ENCODE measurements at places on chromosomes 13 and 19. TPM values are rescaled to one million over a fixed set of nuclear protein-coding genes. Genes with fewer than 3 reads are reported as not detected.

DNA sequence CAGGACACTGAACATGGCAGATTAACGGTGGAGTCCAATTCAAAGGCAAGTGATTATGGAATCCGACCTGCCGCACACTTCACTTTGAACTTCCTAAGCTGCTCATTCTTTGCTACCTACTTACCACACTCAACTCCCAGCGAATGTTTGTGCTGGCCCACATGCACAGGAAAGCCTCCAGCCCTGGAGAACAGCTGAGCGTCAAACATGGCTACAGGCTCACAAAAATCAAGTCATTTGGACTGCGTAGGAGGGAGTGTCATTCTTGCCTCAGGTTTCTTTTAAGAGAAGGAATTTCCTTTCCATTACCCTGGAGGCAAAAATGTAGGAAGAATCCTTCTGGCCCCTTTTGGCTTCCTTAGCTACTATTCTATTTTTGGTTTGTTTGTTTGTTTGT, 41.3 kb upstream of the IPO5 start:
- H3K27ac ChIP-seq: no peak overlapping the region
- no peak overlapping the region for H3K4me3 ChIP-seq
- no peaks in the 10 kb centered on the region for H3K36me3 ChIP-seq
- DNase-seq: no peak
- H3K4me1 ChIP-seq: no peaks in the 10 kb centered on the region

- no peaks in the 10 kb centered on the region for H3K27me3 ChIP-seq
- no peaks in the 10 kb centered on the region for H3K36me3 ChIP-seq
- H3K4me3 ChIP-seq: no peak overlapping the region
- DNase-seq: no peak
- peak overlapping the region; percentile 74 for H3K27ac ChIP-seq
These were observed 113.3 kb downstream of the SIPA1L3 start for GRCh38 chr19:38020311-38020710.

ARL11 gene
- 0.48 TPM for total RNA-seq

GRCh38 chr13:94112227-94112626, 367.3 kb downstream of the DCT start:
- no peaks in the 10 kb centered on the region for H3K36me3 ChIP-seq
- no peaks in the 10 kb centered on the region for H3K4me1 ChIP-seq

BRME1 gene
- total RNA-seq: 3.7 TPM

DNA sequence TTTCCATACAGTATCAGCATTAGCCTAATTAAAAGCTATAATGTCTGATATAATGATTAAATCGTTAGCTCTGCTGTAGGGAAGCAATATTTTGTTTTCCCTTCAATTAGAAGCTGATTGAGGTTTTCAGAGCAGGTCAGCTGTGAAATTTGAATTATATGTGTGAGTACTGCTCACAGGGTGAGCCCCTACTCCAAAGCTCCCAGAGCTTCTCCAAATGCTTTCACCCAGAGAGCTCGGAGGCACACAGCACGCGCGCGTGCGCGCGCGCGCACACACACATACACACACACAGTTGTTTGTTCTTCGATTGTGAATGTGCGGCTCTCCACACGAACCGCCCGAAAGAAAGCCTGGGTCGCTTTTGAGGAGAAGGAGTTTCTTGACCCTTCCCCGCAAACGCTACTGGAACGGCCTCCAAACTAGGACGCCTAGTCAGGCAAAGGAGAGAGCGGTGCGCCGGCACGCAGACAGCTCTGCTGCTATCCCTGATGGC, 4.8 kb upstream of the SOX1 start:
- peaks cover 11% of the 10 kb centered on the region for H3K36me3 ChIP-seq
- peaks cover 5% of the 10 kb centered on the region for H3K4me1 ChIP-seq
- no peak overlapping the region for H3K27ac ChIP-seq
- H3K27me3 ChIP-seq: peaks cover 50% of the 10 kb centered on the region

ZNF587 gene
- total RNA-seq: 34.5 TPM

ATP4A gene
- total RNA-seq: not detected

CD70 gene
- total RNA-seq: 10.6 TPM

GRCh38 chr13:44801990-44802389, 187.3 kb downstream of the NUFIP1 start:
- H3K4me1 ChIP-seq: no peaks in the 10 kb centered on the region
- no peak for DNase-seq
- no peak overlapping the region for H3K27ac ChIP-seq
- H3K27me3 ChIP-seq: peaks cover 6% of the 10 kb centered on the region

GRCh38 chr19:3514930-3515329, 8.8 kb downstream of the FZR1 start:
- H3K27me3 ChIP-seq: no peaks in the 10 kb centered on the region
- no peaks in the 10 kb centered on the region for H3K36me3 ChIP-seq
- no peak overlapping the region for H3K4me3 ChIP-seq
- no peak for DNase-seq
- peaks cover 7% of the 10 kb centered on the region for H3K4me1 ChIP-seq

SLC25A23 gene
- 5.4 TPM for total RNA-seq

DNA sequence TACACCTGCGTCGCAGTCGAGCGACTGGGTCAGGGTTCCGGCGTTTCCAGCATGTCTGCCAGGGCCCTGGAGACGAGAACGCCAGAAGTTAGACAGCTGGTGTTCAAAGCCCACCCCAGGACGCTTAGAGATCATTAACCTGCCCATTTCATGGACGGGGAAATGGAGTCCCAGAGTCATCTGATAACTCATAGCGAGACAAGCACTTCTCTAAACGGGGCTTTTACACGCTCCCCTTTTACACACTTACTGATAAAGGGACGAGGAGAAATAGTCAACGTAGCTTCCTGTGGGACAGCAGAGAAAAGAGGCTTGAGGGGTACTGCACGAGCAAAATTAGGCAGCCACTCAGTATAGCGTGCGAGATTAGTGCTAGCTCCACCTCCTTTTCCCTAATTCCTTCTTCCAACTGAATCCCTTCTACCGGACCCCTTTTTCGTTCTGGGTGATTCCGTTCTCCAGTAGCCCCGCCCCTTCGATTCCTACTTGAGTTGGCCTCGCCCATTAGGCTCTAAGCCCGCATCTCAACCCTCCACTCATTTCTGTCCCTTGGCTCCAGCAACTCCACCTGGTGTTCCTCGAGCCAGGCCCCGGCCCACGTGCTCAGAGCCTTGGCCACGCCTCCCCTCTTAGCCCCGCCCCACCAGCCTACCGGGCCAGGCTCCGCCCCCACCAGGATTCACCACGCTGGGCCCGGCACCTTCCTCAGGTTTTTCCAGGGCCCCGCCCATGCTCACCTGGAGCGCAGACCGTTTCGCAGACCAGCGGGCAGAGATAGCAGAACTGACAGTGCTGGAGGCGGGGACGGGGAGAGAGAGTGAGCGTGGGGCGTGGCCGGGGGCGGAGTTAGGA, 3.7 kb downstream of the HRC start:
- peaks cover 43% of the 10 kb centered on the region for H3K27me3 ChIP-seq
- no peak for DNase-seq
- H3K4me3 ChIP-seq: peak overlapping the region; percentile 61
- H3K36me3 ChIP-seq: no peaks in the 10 kb centered on the region

DNA sequence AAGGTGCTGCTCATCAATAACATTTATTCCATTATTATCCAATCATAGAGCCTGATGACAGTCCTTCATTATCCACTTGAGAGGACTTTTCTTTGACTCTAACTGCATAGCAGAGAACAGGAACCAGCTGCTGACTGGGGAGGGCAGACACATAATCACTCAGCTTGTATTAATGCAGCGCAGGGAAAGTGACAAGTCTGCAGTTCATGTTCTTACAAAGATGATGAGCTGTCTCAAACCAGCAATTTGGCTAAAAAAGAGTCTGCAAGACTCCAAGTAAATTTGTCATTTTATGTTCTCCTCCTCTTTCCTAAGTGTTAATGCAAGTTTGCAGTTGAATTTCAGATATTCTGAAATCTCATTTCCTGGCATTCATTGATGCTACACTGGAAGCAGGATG, 40.0 kb upstream of the CBY2 start:
- no peaks in the 10 kb centered on the region for H3K4me1 ChIP-seq
- no peaks in the 10 kb centered on the region for H3K36me3 ChIP-seq
- no peak overlapping the region for H3K27ac ChIP-seq
- H3K27me3 ChIP-seq: peaks cover 9% of the 10 kb centered on the region
- H3K4me3 ChIP-seq: no peak overlapping the region
- DNase-seq: no peak

GRCh38 chr13:29561918-29562317, 33.6 kb downstream of the SLC7A1 start:
- H3K4me1 ChIP-seq: peaks cover 23% of the 10 kb centered on the region
- H3K27ac ChIP-seq: no peak overlapping the region
- DNase-seq: no peak

GRCh38 chr13:42355092-42355485, 83.1 kb downstream of the AKAP11 start:
- H3K36me3 ChIP-seq: no peaks in the 10 kb centered on the region
- peak overlapping the region; percentile 71 for H3K27ac ChIP-seq
- no peaks in the 10 kb centered on the region for H3K27me3 ChIP-seq
- H3K4me3 ChIP-seq: peak overlapping the region; percentile 50

DNA sequence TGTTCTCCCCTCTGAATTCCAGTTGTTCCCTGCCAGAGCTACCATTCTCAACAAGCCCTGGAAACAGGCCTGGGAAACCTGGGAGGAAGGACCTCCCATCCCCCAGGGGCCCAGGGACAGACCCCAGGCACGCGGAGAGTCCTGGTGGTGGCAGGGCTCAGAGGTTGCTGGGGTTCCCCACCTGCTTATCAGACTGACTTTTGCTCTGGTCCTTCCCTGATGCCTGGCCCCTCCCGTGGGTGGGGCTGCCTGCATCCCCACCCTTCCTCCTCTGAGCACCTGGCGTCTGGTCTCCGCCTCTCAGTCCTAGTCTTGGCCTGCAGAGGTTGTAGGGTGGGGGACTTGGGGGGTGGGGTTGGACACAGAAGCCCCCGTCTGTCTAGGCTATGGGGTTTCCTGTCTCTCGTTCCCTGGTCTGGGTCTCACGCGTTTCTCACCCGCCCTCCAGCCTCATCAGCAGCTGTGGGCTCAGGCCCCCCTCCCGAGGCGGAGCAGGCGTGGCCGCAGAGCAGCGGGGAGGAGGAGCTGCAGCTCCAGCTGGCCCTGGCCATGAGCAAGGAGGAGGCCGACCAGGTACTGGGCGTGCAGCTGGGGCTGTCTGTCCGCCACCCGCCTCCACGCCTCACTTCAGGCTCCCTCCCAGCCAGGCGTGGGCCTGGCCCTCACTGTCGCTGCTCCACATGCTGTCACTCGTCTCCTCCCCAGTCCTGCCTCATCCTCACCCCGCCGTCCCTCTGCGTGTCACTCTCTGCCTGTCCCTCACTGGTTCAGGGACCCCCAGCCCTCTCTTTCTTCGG, 13.6 kb downstream of the EPN1 start:
- H3K4me3 ChIP-seq: no peak overlapping the region
- H3K4me1 ChIP-seq: peaks cover 3% of the 10 kb centered on the region
- no peak overlapping the region for H3K27ac ChIP-seq

GRCh38 chr13:78317030-78317429, 286.3 kb downstream of the POU4F1 start:
- H3K36me3 ChIP-seq: no peaks in the 10 kb centered on the region
- no peaks in the 10 kb centered on the region for H3K4me1 ChIP-seq
- H3K27ac ChIP-seq: no peak overlapping the region
- no peak overlapping the region for H3K4me3 ChIP-seq
- no peaks in the 10 kb centered on the region for H3K27me3 ChIP-seq

GRCh38 chr13:79287939-79288795, 117.9 kb downstream of the RBM26 start:
- DNase-seq: no peak
- no peaks in the 10 kb centered on the region for H3K4me1 ChIP-seq
- no peaks in the 10 kb centered on the region for H3K36me3 ChIP-seq

DNA sequence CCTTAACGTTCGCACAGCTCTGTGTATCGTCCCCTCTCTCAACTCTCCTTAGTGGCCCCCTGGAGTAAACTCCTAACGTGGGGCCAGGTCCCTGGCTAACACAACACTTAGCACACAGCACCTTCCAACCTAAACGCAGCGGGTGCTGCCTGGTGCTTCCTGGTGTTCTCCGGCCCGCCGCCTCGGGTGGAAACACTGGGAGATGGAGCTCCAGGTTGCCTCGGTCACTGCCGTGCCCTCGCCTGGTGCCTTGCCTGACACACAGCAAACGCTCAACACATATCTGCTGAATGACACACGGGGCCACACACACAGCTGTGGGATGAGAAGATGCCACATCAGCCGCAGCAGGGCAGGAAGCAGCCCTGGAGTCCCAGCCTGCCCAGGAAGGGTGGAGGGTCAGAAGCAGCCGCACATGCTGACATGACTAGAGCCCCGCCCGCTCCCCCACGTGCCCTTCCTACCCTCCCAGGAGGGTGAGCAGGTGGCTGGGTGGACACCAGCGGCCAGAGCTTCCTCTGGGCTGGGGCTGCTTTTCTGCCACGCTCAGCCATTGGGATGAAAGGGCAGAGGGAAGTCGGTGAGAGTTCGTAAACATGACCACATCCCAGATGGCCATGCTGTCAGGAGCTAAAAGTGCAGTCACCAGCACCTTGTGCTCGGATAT, 6.6 kb downstream of the PEPD start:
- H3K27ac ChIP-seq: no peak overlapping the region
- H3K4me3 ChIP-seq: peak overlapping the region; percentile 25
- H3K36me3 ChIP-seq: no peaks in the 10 kb centered on the region
- no peak for DNase-seq
- peaks cover 12% of the 10 kb centered on the region for H3K4me1 ChIP-seq

- H3K4me3 ChIP-seq: no peak overlapping the region
- no peak overlapping the region for H3K27ac ChIP-seq
- no peaks in the 10 kb centered on the region for H3K36me3 ChIP-seq
- H3K4me1 ChIP-seq: no peaks in the 10 kb centered on the region
- no peak for DNase-seq
These were observed 374.3 kb downstream of the FOXO1 start for GRCh38 chr13:40292108-40292507.

- DNase-seq: no peak
- H3K27me3 ChIP-seq: peaks cover 9% of the 10 kb centered on the region
- H3K27ac ChIP-seq: no peak overlapping the region
- no peak overlapping the region for H3K4me3 ChIP-seq
- H3K4me1 ChIP-seq: no peaks in the 10 kb centered on the region
These were observed 136.0 kb upstream of the MIR17HG start for GRCh38 chr13:91211510-91211909.

DNA sequence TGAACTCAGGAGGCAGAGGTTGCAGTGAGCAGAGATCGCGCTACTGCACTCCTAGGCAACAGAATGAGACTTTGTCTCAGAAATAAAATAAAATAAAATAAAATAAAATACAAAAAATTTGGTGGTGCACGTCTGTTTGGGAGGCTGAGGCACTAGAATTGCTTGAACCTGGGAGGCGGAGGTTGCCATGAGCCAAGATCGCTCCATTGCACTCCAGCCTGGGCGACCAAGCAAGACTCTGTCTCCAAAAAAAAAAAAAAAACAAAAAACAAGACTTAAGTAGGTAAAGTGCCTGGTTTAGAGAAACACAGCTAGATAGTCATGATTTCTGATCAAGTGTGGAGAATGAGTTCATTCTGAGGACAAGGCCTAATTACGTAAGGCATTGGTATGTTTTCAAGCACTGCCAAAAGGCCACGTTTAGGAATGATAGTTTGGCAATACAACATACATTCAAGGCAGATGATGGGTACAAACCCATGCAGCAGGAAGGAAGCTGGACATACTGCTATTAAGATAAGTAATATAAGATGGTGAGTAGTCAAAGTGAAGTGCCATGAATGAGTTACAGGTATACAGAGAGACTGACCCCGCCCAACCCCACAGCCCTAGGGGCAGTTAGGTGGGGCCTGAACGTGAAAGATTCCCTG, 4.8 kb upstream of the UCHL3 start:
- H3K36me3 ChIP-seq: no peaks in the 10 kb centered on the region
- H3K27me3 ChIP-seq: peaks cover 2% of the 10 kb centered on the region
- no peak overlapping the region for H3K27ac ChIP-seq
- peaks cover 6% of the 10 kb centered on the region for H3K4me1 ChIP-seq

GRCh38 chr19:5070930-5071329, 102.0 kb downstream of the KDM4B start:
- H3K36me3 ChIP-seq: no peaks in the 10 kb centered on the region
- peak overlapping the region; percentile 55 for H3K27ac ChIP-seq
- DNase-seq: no peak
- H3K27me3 ChIP-seq: no peaks in the 10 kb centered on the region
- H3K4me1 ChIP-seq: peaks cover 27% of the 10 kb centered on the region

PDCD2L gene
- 28.4 TPM for total RNA-seq
